ENCODE measurements at places on chromosomes 3 and 15. TPM values are rescaled to one million over a fixed set of nuclear protein-coding genes. Genes with fewer than 3 reads are reported as not detected.

DNA sequence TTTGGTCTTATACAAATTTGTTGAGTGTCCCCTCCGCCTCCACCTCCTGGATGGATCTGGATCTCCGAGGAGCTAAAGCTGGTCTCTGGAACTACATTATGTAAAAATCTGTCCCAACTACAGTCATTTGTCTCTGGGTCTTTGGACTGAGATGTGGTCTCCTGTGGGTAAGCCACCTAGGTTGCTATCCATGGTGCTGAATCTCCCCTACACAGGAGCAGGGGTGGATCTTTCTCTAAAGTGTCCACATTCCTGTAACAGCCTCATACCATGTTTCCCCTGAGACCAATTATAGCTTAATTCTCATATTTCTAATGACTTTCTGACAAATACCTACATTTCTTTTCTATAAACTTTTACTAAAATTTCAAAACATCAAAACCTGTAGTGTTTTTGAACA is 625.8 kb downstream of the TAFA4 start:
- no peak for DNase-seq

DZIP3 gene
- total RNA-seq: 13.9 TPM

GRCh38 chr15:43184407-43185124 is 637 bp upstream of the CCNDBP1 start:
- DNase-seq: no peak

SYNPR gene
- total RNA-seq: not detected

GRCh38 chr15:98643115-98643514 is 5.2 kb upstream of the IGF1R start:
- no peak for DNase-seq

GRCh38 chr3:54771050-54771449 is 156.8 kb downstream of the LRTM1 start:
- no peak for DNase-seq

CTXN2 gene
- not detected for total RNA-seq

GRCh38 chr3:112627419-112627818 is 13.5 kb downstream of the CCDC80 start:
- DNase-seq: no peak

DNAJA4 gene
- 79.0 TPM for total RNA-seq

DNA sequence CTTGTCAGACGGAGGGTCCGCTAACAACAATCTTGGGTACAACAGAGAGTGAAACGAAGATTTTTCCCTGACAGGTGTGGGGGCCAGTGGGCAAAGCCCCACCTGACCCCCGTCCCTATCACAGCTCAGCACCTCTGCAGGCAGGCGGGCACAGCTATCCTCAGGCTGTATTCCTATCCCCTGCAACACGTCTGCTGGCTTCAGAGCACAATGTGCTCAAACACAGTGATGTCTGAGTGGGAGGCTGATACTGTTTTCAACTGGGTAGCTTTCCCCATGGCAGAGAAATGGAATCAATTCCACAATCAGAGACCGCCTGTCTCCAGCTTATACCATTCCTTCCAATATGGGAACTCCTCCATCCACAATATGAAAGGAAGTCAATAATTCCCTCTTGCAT is 28.0 kb downstream of the TLE3 start:
- no peak for DNase-seq

TIPARP gene
- 13.6 TPM for total RNA-seq

P3H2 gene
- 6.9 TPM for total RNA-seq

GRCh38 chr3:124230998-124231397 is 239.1 kb upstream of the ROPN1 start:
- DNase-seq: no peak

GRCh38 chr3:34783876-34784275 is 855.4 kb upstream of the ARPP21 start:
- DNase-seq: no peak

CA12 gene
- 0.08 TPM for total RNA-seq

CHRD gene
- 66.4 TPM for total RNA-seq

- peak; percentile 50 for DNase-seq
Measured at GRCh38 chr3:97821287-97821773, 481 bp upstream of the CRYBG3 start.

GRCh38 chr3:127166501-127167065 is 26.3 kb upstream of the PRR23E start:
- DNase-seq: peak; percentile 13

DNA sequence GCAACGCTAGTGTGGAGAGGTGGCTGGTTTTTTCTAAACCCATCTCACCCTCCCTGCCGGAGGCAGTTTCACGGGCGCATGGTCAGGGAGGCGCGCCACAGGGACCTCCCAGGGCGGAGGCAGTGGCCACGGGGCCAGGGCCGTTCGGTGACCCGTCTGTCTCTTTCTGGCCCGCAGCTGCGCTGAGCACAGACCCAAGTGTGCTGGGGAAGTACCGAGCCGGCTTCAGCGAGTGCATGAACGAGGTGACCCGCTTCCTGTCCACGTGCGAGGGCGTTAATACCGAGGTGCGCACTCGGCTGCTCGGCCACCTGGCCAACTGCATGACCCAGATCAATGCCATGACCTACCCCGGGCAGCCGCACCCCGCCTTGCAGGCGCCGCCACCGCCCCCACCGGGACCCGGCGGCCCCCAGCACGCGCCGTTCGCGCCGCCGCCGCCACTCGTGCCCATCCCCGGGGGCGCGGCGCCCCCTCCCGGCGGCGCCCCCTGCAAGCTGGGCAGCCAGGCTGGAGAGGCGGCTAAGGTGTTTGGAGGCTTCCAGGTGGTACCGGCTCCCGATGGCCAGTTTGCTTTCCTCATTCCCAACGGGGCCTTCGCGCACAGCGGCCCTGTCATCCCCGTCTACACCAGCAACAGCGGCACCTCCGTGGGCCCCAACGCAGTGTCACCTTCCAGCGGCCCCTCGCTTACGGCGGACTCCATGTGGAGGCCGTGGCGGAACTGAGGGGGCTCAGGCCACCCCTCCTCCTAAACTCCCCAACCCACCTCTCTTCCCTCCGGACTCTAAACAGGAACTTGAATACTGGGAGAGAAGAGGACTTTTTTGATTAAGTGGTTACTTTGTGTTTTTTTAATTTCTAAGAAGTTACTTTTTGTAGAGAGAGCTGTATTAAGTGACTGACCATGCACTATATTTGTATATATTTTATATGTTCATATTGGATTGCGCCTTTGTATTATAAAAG is 1.8 kb downstream of the HES1 start:
- DNase-seq: no peak

DNA sequence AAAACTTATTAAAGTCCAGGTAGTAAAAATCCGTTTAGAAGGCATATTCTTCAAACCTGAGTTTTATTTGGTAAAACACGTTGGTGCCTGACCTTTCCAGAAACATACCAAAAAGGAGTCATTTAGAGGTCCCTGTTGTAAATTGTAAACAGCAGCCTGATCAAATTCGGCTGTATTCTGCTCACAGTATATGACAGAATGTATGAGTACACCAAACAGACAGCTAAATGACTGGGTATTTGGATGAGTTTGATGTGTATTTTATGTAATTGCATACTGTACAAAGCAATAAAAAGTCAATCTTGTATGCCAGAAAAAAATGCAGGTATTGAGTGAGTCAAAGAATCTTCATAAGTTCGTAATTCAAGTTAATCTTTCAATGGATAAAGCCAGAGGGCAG is 330.4 kb downstream of the RBMS3 start:
- no peak for DNase-seq

DNA sequence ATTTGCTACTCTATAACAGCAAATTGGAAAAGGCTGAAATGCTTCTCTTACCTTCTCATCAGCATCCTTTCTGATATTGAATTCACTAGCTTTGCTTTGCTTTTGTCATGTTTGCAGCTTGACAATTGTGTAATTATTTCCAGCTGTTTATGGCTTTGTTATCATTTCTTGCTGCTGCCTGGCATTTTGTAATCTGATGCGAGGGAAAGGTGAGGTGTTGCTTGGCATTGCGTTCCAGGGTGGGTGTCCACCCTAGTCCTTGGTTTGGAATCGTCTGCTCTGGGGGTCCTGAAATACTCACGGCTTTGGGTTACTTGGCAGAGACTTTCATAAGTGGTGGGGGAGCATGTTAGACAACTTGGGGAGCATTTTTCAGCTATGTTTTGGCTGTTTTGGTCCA is 2.9 kb downstream of the CACNA2D3 start:
- peak; percentile 12 for DNase-seq

DNA sequence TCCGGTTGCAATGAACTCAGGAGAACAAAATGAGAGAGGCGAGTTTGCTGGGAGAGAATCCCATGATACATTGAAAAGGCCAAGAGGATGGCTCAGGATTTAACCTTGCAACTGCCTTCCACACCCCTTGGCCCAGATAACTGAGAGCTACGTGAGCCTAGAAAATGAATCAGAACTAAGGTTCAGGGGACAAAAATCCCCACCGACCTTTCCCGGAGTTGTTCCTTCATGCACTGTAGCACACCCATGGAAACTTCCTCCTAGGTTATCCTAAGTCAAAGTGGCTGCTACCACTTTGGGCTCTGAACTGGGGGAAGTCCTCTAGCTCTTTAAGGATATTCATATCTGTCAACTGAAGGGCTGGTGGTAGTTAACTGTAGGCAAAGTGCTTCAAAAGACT is 58.3 kb upstream of the SLC4A7 start:
- no peak for DNase-seq

CD200 gene
- total RNA-seq: 0.25 TPM

LRTM1 gene
- not detected for total RNA-seq

GRCh38 chr3:158354713-158355112 is 216.3 kb upstream of the MLF1 start:
- no peak for DNase-seq

- no peak for DNase-seq
Measured at GRCh38 chr15:65171428-65171827, 13.7 kb downstream of the CLPX start.

DNA sequence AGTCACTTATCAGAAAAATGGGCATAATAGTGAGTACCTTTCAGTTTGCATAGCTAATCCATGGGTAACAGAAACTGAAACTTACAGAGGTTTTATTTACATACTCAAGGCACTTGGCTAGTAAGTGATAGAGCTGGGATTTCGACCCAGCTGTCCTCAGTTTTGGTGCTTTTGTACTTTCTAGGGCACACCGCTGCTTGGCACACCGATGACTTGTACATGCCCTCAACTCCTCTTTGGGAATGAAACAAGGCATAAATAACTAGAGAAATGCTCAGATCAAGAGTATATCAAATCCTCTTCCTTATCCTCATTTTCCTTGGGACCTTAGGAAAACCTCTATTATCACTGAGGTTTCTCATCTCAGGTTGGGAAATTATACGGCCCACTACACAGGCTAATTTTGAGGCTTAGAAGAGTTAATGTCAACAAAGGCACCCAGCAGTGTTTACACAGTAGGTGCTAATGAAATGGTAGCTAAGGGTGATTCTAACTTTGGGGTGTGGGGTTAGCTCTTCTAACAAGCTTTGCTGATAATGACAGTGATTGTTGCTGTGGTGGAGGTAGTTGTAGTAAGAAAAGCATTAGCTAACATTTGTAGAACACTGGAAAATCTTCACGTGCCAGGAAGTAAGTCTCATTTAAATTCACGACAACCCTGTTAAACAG is 20.3 kb upstream of the DGKG start:
- no peak for DNase-seq

GRCh38 chr3:196842567-196843434 is 24.9 kb upstream of the SENP5 start:
- no peak for DNase-seq

- DNase-seq: no peak
Measured at GRCh38 chr15:90301707-90302300, 36.3 kb downstream of the NGRN start.

- no peak for DNase-seq
Measured at GRCh38 chr15:68354923-68355322, 77.0 kb downstream of the ITGA11 start.

DNA sequence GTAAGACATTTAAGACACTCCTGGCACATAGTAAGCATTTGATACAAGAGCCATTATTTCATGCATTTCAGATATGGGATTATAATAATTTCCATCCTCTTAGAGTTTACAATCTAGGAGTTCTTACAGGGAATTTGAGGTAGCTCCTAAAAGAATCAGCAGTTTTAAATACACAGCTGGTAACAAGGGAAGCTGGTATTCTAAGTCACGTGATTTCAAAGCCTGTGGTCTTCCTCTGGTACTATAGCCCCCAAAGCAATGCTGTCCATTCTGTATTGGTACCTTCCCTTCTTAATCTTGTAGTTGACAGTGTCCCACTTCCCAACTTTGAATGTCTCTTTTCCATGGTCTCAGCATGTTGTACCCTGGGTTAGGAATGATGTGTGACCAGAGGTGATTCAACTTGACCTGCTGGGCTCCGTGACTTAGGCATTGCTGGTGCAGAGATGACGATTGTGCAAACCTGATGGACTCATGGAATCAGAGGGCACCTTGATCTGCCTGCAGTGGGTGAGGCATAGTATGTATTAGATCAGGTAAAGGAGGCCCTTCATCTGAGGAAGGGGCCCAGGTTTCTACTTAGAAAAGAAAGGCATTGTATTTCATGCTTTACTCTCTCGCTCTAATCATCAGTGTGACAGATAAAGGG is 122.9 kb downstream of the AKAP13 start:
- DNase-seq: no peak
